Stimulated activated CD4-positive, alpha-beta T cell treated with anti-CD3 and anti-CD28 coated beads, TNF-alpha, amount 100 ng/mL, for 1 hour (primary cell): ENCODE measurements at places on chromosomes 2 and 18.

GRCh38 chr18:48139431-48140347 is 209.2 kb upstream of the SMAD2 start:
- DNase-seq = no peak

DNA sequence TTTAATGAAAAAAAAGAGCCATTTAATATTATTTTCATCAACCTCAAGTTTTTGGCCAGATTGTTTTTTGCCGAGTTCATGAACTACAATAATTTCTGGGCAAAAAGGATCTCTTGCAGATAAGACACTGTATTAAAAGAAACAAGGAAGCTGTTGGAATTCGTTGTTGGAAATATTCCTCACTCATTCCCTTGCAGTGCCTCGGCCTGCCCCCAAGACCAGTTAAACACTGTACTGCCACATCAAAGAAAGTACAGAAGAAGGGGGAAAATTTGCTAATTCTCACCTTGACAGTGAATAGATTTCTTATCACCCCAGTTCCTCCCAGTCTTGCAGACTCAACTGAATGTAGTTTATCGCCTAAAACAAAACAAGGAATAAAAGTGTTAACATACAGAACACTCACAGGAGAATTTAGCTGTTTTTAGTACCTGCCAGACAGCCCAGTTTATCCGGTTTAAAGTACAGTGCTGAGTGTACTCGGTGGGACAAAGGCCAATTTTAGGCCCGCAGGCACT is 1.2 kb downstream of the IDH1 start:
- DNase-seq = no peak

DNA sequence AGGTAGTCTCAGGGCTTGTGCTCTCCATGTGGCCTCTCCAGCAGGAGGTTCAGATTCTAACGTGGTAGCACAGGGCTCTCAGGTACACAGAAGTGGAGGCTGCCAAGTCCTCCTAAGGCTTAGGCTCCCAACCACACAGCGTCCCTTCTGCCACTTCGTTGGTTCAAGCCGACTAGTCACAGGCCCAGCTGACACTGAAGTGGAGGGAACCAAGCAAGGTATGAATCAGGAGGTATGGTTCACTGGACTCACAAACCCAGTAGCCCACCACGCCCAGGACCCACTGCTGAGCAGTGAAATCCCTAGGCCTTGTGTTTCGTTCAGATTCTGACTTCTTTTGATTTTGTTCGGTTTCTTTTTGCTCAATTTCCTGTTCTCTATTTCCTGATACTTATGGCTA is 46.0 kb upstream of the SEC11C start:
- DNase-seq = no peak

DNA sequence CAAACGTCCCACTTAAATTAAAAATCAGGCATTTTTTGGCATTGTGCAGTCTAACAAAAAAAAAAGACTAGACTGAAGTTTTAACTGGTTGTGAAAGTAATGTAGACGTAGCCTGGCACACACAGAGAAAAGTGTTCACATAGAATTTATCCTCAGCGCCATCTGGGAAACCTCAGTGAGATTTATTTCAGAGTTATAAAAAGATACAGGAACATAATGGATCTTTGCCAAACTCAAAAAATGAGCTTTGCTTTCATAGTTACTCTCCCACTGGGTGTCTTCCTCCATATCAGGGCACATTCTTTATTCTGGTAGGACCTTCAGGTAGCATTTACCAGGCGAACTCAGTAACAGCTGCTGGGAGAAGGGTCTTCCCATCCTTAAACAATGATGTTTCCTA is 532.4 kb upstream of the SALL3 start:
- DNase-seq = no peak

- DNase-seq = no peak
Observed at GRCh38 chr2:128313091-128313836, 5.4 kb downstream of the HS6ST1 start.

DNA sequence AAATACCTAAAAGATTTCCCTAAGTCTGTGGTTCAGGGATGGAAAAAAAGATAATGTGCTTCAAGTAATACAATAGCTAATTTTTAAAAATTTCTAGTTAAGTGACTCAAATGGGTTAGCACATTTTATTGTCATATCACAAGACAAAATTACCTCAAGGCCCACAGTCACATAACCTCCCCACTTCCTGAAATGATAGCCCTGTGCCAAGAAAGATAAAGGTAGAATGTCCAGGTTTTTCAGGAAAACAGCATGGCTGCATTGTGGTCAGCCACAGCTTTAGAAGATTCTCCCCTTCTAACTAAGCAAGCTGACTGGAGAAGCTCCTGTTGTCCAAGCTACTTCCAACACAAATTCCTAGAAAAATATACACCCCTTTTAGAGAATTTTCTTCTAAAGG is 127.1 kb upstream of the SLC35G4 start:
- DNase-seq = no peak

DNA sequence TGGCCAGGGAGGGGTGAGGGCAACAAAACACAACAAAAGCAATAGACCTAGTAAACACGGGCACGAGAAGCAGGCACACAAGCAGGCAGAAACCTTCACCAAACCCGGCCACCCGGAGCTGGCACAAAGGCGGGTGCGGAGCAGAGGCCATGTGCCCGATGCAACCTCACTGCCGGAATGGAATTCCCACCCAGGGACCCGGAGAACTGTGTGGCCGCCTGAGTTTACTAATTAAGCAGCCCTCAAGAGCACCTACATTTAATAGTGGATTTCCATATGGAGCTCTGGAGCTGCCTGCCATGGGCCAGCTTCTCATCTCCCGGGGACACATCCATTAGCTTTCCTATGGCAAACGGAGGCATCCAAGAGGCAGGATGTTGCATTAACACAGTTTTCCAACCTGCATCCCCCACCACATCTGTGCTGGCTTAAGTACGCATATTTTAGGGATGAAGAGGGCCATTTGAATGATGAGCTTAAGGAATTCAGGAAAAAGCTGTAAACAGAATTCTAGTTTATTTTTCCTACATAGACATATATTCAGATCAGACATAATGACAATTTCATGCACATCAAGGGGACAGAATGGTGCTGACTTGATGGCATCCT is 104.5 kb upstream of the SMIM21 start:
- DNase-seq = no peak

DNA sequence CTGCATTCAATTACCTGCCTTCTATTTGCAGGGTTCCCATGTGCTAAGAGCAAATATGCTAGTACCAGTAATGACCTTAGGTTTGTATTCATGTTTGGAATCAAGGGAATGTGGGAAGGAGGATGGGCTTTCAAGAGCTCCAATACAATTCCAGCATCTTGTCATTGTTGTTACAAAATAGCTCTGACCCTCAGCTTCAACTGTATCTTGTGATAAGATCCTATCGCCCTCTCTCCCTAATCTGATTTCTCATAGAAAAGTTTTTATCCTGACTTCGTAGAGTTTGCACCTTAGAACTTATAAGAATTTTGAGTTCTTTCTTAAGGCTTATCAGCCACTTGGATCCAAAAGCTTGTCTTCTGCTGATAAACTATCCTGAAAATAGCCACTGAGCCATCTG is 749.5 kb upstream of the ACVR2A start:
- no peak for DNase-seq

- DNase-seq = no peak
Observed at GRCh38 chr2:69973335-69973735, 11.9 kb upstream of the ASPRV1 start.

GRCh38 chr18:23998018-23998417 is 16.5 kb upstream of the TTC39C start:
- DNase-seq = no peak

- no peak for DNase-seq
Observed at GRCh38 chr2:239204136-239204875, 196.5 kb downstream of the HDAC4 start.

- no peak for DNase-seq
Observed at GRCh38 chr2:240480834-240481623, 45.6 kb downstream of the GPC1 start.

DNA sequence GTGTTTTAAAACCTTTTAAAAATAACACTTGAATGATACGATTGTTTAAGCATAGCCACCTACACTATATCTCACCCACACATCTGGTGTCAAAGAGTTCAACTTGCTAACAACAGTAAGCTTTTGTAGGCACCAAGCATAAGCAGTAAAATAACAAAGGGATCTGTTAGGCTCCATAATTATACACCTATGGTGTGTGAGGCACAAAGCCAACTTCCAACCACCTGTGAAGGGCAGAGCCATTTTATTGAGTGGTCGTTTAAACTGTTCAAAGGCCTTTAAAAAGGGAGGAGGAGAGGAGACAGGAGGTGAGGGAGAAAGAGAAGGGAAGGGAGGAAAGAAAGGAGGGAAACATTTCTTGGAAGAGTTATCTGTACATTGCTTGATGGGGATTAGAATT is 27.9 kb downstream of the NEMP2 start:
- no peak for DNase-seq

DNA sequence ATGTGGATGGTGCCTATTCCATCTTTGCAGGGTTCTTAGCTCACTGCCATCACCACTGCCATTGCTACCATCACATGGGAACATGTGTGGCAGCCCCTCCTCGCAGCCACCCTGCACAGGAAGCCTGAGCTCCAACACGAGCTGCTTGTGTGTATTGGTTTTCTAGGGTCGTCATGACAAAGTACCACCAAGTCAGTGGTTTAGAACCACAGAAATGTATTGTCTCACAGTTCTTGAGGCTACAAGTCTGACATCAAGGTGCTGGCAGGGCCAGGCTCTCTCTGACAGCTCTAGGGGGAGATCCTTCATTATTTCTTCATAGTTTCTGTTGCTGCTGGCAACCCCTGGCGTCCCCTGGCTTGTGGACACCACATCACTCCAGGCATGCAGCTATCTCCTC is 10.3 kb upstream of the IL1R2 start:
- DNase-seq = no peak

DNA sequence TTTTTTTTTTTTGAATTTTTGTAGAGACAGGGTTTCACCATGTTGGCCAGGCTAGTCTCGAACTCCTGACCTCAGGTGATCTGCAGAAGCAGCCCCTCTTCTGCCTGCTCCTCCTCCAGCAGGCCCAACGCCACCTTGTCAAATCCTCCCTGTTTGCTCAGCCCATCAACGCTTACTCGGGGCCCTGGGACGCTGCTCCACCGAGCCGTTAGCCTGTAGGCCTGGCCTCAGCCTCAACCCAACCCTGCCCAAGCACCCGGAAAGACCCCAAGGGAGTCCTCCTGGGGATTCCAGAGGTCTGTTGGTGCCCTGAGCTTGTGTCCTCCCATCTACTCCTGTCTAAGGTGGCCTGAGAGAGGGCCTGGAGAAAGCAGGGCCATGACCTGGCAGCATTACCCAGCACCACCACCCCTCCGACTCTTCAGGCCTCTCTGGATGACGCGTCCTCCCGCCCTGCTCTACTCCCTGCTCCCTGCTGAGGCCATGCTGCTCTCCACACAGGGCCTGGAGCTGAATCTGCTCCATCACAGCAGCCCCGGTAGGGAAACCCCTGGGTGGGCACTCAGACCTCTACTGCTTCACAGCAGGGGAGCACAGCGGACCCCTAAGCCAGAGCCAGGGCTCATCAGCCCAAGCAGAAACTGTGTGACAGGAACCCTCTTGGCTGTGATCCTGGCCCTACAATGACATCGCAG is 3.2 kb downstream of the STK25 start:
- DNase-seq = no peak

DNA sequence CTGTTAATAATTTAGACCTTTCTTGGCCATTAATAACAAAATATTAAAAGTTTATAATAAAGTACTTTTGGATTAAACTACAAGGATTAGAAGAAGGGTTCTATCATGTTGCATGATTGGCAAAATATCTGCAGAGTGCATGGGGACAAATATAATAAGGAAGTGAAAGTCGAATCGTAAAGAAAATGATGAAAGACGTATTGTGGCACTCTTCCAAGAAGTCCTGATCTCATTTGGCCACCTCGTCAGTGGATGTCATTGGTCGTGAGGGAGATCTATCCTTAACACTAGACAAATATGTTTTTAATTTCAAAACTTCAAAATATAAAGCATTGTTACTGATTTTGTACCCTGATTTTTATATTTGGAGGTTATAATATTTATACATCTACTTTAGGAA is 197.7 kb upstream of the STON1 start:
- no peak for DNase-seq

DNA sequence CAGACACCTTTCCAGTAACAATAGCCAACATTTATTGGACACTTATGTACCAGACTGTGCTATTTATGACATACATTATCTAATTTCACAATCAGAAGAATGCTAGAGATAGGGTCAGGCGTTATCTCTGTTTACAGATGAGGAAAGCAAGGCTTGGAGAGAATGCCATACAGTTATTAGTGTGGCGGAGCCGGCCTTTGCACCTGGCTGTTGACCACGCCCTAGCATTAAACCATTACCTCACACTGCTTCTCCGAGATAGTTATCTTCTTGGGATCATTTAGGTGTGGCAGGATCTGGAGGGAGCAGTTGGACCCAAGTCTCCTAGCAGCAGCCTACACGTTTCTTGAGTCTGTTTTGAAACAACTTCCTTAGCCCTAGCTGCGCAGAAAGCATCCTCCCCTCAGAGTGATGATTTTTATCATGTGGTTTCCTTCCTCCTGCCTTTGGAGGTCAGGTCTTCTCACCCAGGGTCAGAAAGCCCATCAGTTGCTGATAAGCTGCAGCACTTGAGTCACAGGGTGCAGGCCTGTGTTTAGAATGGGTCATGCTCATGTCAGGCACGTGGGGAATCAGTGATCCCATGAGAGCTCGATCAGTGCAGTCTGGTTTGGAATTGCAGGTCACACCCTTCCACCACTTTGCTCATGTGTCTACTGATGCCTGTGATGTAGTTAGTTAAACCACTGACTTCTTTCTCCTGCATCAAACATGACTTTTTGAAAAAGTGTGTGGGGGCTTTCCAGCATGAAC is 118.2 kb downstream of the SPTBN1 start:
- DNase-seq = peak; percentile 44

DNA sequence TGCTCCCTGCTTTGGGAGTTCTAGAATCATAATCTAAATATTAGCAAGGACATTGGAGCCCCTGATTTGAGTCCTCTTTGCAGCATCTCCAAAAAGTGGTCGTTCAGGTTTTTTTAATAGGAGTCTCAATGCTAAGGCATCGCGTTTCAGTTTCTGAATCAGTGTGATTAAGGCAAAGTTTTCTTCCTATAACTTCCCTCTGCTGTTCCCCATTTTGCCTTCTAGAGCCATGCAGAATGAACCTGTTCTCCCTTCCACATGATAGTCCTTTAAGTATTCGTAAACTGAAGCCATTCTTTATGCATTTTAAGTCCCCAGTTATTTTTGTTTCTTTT is 159.5 kb downstream of the PTGR3 start:
- DNase-seq = no peak

DNA sequence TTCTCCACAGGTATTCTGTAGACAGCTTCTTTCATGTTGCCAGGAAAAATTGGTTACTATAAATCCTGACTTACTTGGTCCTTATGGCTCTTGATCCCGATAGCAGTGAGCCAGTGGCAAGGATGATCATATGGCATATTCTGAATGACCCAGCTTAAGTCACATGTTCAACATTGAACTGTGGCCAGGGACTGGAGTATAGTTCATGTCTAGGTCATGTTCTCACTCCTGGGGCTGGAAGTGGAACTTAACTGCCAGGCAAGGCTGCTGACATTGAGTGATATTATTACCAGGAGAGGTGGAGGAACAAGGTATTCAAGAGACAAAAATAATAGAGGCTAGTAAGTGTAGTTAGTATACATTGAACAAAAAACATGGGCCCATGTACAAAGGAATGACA is 26.2 kb downstream of the R3HDM1 start:
- no peak for DNase-seq
